ENCODE measurements at places on chromosomes 4 and X.

DNA sequence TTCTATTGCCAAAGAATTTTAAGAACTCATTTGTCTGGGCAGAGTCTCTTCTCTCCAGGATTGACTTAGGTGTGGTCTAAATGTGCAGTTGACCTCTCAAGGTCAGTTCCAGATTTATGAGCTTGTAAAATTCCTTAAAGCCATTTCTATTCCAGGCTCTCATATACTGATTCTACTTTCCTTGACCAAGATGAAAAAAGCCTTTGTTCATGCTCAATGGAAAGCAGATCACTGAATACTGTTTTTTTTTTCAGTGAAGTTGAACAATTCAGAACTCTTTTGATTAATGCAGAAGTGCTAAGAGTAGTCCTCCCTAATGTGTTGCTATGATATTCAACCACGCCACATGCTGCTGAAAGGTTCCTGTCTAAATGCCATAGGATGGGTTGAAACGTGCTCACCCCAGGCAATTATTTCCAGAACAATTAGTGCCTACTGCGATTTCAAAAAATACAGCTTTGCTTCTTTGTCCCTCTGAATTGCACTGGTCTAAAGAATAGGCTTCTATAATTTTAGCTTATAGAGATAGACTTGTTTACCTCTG, 312.4 kb upstream of the PABPC5 start:
- DNase-seq = no peak

DNA sequence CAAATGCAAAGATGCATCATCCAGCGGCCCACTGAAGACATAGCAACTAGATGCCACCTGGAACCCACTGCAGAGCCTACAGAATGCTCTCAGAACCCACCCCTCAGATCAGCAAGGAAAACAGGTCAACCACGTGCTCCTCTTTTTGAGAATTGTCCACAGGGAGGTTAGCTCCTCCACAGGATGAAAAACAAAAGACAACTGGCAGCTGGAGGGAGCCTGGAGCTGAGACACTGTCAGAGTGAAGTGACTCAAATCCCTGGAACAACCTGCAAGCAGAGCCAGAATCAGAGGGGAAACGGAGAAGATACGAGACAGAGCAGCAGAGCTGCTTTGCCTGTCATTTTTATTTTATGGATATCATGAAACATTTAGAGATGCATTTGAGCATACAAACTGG, 277.6 kb downstream of the GASK1B start:
- DNase-seq = no peak

DNA sequence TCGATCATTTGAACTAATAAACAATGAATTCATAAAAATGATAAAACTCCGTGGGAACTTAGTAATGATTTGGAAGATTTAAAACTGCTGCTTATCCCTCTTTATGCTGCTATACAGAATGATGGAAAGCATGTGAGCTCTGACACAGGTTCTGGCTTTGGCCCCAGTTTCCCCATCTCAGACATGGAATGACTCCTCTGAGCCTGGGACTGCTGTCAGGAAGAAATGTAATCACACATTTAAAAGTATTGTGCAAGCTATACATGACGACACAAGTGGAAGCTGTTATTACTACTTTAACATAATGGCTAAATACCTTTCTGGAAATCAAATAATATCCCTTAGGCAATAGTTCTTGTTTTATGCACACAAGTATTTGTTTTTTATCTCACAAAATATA, 161.7 kb downstream of the DCHS2 start:
- no peak for DNase-seq

GRCh38 chrX:121671649-121672048, 624.2 kb downstream of the GLUD2 start:
- no peak for DNase-seq

GRCh38 chrX:10197279-10198210, 40.8 kb downstream of the CLCN4 start:
- DNase-seq = no peak

Measured in activated T-cell treated with anti-CD3 and anti-CD28 coated beads, Interleukin-2, amount 50 U/mL, for 1 hour (primary cell).